Stimulated activated CD4-positive, alpha-beta T cell treated with anti-CD3 and anti-CD28 coated beads, Interleukin-4, amount 100 ng/mL, for 1 hour (primary cell): ENCODE measurements at places on chromosomes 6 and 20.

- DNase-seq: no peak
These were observed 111.7 kb upstream of the PTPRK start for GRCh38 chr6:128632131-128632530.

DNA sequence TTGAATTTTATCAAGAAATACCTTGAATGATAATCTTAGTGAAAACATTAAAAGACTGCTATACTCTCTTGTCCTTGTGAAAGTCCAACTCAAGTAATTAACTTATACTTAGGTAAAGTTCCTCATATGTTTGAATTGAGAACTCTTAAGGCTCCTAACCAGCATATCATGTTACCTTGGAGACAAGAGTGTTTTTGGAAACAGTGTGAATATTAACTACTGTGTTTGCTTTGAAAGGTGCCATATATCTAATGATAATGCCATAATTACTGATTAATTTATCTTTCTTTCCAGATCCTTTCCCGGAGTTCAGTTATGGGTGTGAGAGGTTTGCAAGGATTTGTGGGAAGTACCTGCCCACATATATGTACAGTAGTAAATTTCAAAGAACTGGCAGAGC, 10.5 kb downstream of the FAM120B start:
- DNase-seq: no peak

DNA sequence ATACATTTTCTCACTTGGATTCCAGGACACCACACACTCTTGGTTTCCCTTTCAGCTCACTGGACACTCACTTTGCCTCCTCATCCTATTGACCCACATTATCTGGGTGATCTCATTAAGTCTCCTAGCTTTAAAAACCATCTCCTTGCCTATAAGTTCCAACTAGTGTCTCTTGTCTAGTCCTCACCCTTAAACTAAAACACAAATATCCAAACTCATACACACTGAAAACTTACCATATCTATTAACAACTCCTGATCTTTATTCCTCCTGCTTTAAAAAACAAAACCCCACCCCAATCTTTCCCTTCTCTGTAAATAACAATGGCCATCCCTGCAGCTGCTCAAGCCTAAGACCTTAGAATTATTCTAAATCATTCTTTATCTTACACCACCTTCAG, 3.5 kb upstream of the SMIM28 start:
- DNase-seq: no peak

DNA sequence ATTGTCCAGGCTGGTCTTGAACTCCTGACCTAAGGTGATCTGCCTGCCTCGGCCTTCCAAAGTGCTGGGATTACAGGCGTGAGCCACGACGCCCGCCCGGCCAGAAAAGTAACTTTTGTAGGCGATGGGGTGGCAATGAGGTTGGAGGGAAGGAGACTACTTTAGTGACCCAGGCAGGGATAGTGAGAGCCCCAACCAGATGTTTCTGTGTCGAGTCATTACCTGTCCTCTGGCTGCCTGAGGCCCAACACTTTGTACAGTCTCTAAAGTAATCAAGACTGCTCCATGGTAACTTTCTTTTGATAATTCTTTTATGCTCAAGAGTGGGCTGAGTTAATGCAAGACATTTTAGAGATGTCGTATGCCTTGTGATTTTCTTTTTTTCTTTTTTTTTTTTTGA, 6.8 kb downstream of the SASH1 start:
- no peak for DNase-seq

- no peak for DNase-seq
These were observed 28.6 kb downstream of the C6orf89 start for GRCh38 chr6:36914227-36914794.

DNA sequence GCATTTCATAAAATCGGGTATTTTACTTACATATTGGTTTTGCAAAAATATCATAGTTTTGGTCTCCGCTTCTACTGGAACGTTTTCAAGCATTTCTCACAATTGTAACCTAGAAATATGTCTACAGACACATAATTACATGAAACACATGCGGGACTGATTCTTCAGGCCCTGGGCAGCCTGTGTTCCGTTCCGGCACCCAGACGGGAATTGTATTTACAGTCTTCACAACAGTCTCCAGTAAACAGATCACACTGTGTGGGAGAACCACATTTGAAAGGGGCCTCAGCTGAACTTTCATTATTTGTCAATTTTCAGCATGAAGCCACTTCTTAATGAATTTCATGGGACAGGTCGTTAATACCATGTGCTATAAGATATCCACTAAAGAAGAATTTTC, 196.9 kb downstream of the DST start:
- no peak for DNase-seq
